Chondrocyte (in vitro differentiated cells): ENCODE measurements at places on chromosomes 13 and 19. TPM values are rescaled to one million over a fixed set of nuclear protein-coding genes. Genes with fewer than 3 reads are reported as not detected.

Gene ADPRHL1
- 6.3 to 8.8 TPM (median 8.4 TPM) in 3 replicates for total RNA-seq

Gene C3
- 0.77 TPM in 1 of 3 replicates, not detected in the others for total RNA-seq

Gene PCDH17
- total RNA-seq, result 0.32 to 0.36 TPM (median 0.34 TPM) in 3 replicates

Gene ZNF563
- 1.2 to 2.5 TPM (median 2.5 TPM) in 3 replicates for total RNA-seq

Gene CGB5
- total RNA-seq, result 1.6 TPM in 1 of 3 replicates, not detected in the others

Gene IER2
- total RNA-seq, result 38.4 to 67.1 TPM (median 58.5 TPM) in 3 replicates

Gene KRTDAP
- total RNA-seq, result not detected in 3 replicates

Gene CYP2A6
- total RNA-seq, result not detected in 3 replicates

Gene DIRAS1
- 14.1 to 20.9 TPM (median 20.2 TPM) in 3 replicates for total RNA-seq
